M059J (cell line): ENCODE measurements at places on chromosomes 3 and 15. TPM values are rescaled to one million over a fixed set of nuclear protein-coding genes. Genes with fewer than 3 reads are reported as not detected.

SCN5A gene
- 1.3 and 1.6 TPM in 2 replicates for total RNA-seq

GRCh38 chr15:46543626-46544025, 908.8 kb downstream of the SQOR start:
- no peak for DNase-seq

DNA sequence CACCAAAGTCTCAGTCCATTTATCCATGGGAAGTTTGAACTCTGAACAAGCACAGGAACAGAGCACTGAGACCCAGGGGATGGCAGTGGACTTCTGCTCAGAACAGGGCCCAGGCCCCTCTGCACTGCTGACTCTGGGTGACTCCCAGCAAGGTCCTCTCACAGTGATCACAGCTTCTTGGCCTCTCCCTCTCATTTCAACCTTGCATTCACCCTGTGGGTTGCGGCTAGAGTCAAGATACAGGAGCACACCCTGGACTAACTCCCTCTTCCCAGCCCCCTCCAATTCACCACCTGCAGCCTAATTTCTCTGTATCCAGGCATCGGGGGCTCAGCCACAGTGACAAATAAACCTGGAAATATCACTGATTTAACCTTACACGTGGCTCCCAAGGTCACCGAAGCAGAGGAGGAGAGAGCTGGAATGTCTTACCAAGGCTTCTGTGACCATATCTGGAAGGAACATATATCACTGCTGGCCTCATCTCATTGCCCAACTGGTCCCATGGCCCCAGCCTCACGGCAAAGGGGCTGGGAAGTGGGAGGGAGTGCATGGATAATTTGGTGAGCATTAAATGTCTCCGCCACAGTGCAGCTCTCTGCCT, 1.2 kb downstream of the RTP3 start:
- DNase-seq, result no peak

- no peak for DNase-seq
Measured at GRCh38 chr3:124765197-124765840, 35.1 kb downstream of the UMPS start.

- no peak for DNase-seq
Measured at GRCh38 chr15:57696146-57696545, 10.4 kb upstream of the POLR2M start.

FEZF2 gene
- total RNA-seq, result not detected in 2 replicates

DNA sequence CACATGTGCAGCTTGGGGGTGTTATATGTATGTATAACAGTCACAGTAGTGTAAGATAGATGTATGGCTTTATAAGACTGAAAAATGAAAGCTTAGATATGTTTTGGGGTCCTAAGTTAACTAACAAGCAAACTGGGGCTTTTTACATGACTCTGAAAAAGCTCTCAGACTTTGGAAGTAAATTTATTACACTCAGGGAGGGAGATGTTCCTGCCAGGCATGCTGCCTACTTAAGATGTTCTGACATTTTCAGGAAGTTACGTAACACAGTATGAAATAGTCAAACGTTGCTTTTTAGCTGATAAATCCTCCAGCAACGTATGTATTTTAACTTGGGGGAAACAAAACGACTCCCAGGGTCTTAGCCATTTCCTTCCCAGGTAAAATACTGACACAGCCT, 1.7 kb upstream of the IFT57 start:
- no peak for DNase-seq

DNA sequence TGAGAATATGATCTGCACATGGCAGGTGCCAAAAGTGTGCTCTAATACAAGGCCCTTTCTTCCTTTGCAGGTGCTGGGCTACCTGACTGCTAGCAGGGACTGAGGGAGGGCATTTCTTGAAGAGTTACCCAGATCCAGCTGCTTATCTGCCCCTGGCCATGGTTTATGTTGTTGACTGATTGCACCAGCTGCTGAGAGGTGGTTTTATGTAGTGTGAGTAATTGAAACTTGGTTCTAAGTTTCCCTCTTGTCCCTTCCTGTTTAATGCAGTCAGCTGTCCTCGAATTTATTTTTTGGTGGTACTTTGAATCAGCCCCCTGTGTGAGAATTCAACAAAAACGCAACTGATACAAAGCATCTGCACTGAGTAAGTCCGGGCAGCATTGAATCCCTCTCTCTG, 288.3 kb upstream of the C2CD4B start:
- DNase-seq, result peak; percentile 38

RBPMS2 gene
- total RNA-seq, result 0.91 TPM in 1 of 2 replicates, not detected in the other

GOLGA6L22 gene
- total RNA-seq, result not detected in 2 replicates

DNA sequence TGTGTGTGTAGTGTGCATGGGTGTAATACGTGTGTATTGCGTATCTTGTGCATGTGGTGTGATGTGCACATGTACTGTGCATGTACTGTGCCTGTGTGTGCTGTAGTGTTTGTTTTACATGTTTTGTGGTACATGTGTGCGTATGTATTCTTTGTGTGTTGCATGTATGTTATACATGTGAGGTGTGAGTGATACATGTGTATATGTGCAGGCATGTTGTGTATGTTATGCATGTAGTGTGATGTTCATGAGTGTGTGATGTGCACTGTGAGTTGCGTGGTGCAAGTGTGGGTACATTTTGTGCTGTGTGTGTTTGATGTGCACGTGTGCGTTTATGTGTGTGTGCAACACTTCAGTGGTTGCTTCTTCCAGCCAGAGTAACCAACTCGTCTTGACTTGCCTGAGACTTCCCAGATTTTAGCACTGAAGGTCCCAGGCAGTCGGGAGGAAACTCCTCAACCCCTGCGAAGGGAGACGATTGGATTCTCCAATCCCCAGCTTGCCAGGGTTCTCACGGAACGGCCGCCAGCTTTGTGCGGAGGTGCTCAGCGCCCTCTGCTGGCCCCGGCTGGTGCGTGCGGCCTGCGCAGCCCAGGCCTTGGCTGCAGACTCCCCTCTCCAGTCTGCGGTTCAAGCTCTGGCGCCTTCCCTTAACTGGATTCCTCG, 3.6 kb downstream of the GALNT15 start:
- DNase-seq, result peak; percentile 85

DNA sequence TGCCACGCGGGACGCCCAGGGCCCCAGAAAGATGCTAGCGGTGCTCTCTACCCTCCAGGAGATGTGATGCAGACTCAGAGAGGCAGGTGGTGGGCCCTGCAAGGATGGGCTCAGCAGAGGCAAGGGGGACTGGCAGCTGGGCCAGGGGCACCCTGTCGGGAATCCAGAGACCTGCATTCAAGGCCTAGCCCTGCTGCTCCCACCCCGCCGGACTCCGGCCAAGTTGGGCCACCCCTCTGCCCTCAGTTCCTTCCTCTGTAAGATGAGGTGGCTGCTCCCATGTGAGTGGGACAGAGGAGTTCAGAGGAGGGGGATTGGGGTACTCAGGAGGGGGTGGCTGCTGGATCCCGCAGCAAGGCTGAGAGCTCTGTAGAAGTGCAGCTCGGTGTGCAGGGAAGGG, 116.3 kb downstream of the TMEM266 start:
- no peak for DNase-seq

DNA sequence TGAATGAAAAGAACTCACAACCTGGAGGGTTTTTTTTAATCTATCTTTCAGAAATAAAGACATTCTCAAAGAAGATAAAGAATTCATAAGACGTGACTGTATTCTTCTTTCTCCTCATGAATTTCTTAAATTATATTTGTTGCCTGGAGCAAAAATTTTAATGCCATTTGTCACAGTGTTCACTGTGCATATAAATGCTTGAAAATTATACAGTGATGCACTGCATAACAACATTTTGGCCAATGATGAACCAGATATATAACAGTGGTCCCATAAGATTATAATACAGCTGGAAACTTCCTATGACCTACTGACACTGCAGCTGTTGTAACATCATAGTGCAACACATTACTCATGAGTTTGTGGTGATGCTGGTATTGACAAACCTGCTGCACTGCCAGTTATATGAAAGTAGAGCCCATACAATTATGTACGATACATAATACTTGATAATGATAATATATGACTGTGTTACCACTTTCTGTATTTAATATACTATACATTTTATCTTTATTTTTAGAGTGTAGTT, 67.3 kb downstream of the P2RY1 start:
- DNase-seq, result no peak

DNA sequence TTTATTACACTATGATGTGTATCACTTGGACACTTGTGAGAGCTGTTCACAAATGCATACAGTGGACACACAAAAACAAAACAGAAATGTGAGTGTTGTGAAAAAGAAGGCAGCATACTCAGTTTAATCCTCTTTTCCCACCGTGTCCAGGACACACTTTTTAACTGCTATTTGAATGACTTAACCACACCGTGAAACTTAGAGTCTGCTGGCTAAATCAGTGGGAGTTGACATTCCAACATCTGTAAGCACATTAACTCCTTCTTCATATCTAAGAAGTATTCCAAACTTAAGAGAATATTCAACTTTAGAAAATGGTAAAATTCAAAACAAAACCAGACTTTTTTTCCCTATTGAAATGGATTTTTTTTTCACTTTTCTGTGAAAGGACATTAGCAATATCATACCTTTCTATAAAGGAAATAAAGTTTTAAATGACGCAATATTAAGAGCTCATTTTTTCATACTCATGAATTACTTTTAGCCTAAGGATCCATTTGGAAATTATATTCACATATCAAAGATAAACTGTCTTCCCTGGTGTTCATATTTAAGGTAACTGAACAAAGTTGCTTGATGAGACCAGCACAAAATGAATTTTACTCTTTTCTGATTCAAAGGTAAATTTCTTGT, 316.6 kb downstream of the RBMS3 start:
- DNase-seq, result no peak
